Stimulated activated CD8-positive, alpha-beta memory T cell treated with anti-CD3 and anti-CD28 coated beads, Interleukin-7, amount 100 ng/mL, for 4 hours (primary cell): ENCODE measurements at places on chromosomes 5 and 9.

- no peak for DNase-seq
Observed at GRCh38 chr5:160660132-160660531, 191.9 kb downstream of the ATP10B start.

- DNase-seq = no peak
Observed at GRCh38 chr5:137492331-137492730, 6.8 kb downstream of the SPOCK1 start.

GRCh38 chr9:108620767-108621166, 235.0 kb downstream of the ACTL7B start:
- no peak for DNase-seq

DNA sequence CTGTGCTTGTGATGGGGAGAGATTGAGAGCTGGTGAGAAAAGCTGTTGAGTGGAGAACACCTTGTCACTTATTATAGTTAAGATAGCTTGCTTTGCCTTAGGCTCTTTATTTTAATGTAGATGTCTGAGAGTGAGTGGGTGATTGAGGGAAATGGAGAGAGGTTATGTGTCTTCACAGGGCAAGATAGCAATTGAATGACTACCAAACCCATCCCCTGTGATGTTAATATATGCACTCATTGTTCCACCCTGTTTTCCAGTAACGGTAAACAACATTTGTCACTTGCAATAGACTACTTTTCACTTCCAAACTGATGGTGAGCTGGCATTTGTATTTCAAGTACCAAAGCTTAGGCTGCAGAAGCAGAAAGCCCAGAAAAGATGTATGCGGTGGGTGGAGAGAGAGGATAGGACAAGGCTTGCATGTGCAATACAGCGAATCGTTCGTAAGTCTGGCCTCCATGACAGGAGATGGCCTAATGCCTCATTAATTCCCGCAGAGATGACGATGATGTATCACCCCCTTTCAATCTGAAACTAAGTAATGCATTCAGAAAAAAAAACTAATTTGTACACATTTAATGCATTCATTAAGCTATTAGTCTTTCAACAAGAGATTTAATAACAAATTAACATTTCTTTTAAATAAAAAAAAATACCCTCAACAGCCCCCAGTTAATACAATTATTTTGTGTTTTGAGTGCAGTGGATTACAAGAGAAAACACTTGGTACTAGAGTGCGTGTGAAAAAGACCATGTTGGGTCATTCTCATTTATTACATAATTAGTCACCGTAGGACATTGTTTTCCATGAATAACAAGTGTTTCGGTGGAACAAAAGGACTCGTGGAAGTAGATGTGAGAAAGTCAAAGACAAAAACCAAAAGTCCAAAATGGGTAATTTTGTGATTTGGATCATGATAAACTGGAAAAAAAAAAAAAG, 699.0 kb downstream of the BRINP1 start:
- DNase-seq = no peak

- no peak for DNase-seq
Observed at GRCh38 chr9:120386390-120387131, 193.4 kb downstream of the CDK5RAP2 start.
